ENCODE measurements at places on chromosomes 16 and 17. TPM values are rescaled to one million over a fixed set of nuclear protein-coding genes. Genes with fewer than 3 reads are reported as not detected.

Gene IGSF6
- 3.3 TPM for total RNA-seq

Gene MFAP4
- total RNA-seq, result 131 TPM

Gene METTL2A
- 15.6 TPM for total RNA-seq

Gene C16orf92
- total RNA-seq, result not detected

Gene ETV4
- 1.5 TPM for total RNA-seq

Gene PLD6
- 11.1 TPM for total RNA-seq

Gene C17orf107
- total RNA-seq, result 1.3 TPM

DNA sequence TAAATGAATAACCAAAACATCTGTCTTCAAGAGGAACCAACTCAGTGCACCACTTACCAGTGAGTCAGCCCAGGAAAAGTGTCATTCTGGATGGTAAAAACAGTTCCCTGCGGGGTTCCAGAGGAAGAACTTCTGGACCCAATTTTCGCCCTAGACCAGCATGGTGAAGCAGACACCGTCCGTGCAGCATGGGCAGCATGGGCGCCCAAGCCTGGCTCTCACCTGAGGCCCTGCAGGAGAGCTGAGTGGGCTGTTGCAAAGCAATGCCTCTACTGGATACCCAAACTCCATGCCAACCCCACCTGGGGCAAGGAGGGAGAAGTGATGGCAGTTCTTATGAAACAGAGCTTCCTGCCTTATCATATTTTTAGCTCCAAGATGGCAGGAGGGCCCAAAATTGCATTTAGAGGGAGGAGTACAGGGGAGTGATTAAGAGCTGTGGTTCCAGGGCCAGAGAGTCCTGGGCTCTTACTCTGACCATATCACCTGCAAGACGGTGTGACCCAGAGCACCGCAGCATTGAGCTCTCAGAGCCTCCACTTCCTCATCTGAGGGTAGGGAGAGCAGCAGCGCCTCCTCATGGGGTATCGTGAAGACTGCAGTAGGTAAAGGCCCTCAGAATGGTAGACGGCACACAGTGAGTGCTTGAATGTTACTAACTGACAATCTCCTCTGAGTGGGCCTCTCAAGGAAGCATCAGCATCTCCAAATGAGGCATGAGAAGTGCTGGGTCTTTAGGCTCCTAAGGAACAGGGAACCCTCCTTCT lies 16.6 kb upstream of the INPP5K start:
- DNase-seq, result no peak

- DNase-seq, result no peak
These were observed 720 bp downstream of the METRN start for GRCh38 chr16:715477-716199.

DNA sequence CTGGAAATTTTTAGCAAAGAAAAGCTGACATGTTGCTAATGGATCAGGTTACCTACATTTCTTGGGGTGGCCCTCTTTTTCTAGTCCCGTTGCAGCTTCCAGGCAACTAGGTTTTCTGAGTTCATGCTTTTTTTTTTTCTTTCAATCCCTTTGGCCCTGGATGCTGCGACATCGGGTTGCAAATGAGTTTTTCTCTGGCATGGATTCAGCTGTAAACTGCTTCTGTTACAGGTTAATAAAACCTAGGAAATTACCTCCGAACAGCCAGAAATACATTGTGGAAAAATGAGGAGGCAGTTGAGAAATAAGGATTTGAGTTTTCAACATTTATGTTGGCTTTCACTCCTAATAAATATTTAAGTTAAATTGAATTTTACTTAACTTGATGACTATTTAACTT lies 149.8 kb upstream of the MAF start:
- DNase-seq, result no peak

DNA sequence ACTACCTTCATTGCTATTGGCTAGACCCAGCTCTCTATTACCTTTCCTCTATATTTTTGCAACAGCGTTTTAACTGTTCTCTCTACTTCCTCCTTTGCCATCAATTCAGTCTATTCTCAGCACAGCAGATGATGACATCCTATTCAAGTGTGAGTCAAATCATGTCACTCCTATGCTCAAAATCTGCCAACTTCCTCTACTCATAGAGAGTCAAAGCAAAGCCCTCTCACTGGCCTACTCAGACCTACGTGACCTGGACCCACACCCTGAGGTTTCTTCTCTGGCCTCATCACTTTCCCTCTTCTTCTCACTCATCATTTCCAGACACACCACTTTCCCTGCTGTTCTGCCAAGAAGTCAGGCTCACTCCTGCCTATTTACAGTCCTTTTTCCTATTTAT lies 289.0 kb upstream of the AXIN2 start:
- no peak for DNase-seq

DNA sequence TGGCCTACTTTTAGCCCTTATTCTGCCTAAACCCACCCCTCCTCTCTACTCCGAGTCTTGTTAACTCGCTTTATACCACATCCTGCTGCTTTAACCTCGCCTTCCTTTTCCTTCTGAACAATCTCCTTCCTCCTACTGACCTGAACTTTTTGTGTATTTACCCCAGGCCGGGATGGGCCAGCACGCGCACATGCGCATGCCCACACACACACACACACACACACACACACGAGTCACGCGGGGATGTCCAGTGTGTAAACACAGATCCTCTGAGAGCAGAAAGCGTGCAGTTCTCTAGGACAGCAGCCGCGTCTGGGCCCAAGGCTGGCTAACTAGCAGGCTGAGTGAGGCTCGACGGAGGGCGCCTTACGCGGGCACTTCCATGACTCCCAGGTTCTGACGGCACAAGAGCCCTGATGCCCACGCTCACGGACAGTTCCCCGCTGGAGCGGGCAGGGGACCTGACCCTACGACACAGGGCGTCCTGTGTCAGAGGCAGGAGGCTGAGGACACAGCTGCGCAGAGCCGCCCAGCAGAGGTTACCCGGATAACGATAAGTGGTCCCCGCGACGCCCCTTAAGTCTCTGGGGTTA lies 610 bp downstream of the PIK3R5 start:
- no peak for DNase-seq

DNA sequence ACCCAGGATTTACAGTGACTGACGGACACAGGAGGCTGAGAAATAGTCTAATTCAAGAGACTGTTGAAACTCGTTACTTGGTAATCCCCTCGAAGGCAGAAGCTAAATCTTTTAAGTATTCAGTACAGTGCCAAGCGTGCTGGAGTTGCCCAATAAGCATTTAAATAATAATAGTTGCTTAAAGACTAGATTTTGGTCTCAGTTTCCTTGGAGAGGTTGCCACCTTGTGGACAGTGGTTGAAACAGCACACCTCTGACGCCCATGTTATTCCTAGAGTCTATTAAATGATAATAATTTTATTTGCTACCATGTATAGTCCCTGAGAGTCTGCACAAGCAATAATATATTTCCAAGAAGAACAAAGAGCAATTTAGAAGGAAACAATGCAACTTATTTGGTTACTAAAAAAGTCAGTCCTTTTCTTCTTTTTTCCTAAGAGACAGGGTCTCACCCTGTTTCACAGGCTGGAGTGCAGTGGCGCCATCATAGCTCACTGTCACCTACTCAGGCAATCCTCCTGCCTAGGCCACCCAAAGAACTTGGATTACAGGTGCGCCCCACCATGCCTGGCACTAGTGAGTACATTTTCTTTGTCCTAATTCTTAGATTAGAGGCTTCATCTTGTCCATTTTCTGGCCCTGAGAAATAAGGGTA lies 138.0 kb upstream of the NUDT7 start:
- DNase-seq, result no peak

- no peak for DNase-seq
These were observed 25.8 kb downstream of the WWP2 start for GRCh38 chr16:69787883-69788282.

- DNase-seq, result no peak
These were observed 1.1 kb upstream of the FOXJ1 start for GRCh38 chr17:76142039-76142584.
